ENCODE measurements at places on chromosomes 4 and X.

DNA sequence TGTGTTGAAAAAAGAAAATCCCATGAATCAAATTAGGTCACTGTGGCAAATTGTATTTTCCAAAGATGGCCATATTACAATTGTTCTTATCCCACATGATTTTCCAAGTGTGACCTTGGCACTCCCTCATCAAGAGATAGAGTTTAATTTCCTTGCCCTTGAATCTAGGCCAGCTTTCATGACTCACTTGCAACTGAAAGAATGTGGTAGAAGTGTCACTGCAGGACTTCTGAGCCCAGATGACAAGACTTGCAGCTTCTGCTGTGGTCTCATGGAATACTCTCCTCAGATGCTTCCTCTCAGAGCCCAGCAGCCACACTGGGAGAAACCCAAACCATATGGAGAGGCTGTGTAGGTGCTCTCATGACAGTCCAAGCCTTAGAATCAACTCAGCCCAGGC, 139.0 kb downstream of the ADAMTS3 start:
- no peak for DNase-seq

DNA sequence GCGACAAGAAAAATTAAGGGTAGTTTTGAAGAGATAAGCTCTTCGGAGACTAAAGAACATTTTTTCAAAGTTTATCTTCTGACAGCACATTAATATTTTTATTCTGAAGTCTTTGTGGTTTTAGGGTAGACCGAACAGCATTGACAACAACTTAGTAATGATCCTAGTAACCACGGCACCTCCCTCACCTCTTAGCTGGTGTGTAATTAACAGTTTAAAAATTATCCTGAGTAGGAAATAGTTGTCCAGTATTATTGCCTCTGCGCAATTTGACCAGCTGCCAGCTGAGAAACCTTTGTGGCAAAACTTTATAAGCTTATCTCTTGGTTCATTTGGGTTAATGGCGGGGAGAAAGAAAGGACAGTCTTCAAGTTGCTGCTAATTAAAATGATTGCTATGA, 213.6 kb downstream of the CBLL2 start:
- DNase-seq = no peak

DNA sequence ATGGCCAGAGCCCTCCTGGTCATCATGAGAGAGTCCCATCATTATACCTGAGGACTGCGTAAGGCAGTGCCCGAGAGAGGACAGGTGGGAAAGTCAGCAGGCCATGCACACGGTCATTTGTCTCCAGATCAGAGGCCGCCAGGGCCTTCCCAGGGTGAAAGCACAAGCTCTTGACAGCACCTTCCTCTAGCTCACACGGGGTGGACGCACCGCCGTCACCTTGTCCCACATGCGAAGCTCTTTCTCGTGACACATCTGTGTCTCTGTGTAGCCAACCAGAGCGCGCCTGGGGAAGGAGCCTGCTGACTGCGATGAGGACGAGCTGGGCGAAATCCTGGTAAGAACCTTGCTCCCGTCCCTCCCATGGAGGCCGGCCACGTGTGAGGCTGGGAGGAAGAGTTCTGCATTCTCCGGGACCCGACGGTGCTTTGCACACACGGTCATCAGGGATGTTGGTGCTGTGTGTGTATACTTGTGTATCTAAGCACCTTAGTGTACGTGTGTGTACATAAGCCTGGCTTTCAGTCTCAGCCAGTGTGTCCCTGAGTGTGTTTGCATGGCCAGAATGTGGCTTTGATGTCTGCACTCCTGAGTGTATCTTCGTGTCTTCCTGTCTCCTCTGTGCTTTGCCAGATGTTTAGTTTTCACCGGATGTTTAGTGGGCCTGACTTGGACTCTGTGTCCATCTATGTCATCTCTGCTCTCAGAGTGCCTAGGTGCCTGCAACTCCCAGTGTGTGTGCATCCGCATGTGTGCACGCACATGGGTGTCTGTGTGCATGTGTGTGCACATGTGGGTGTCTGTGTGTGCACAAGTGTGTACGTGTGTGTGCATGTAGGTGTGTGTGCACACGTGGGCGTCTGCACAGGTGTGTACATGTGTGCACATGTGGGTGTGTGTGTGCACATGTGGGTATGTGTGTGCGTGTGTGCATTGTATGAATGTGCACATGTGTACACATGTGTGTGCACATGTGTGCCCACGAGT, 15.1 kb downstream of the ATP5ME start:
- no peak for DNase-seq

DNA sequence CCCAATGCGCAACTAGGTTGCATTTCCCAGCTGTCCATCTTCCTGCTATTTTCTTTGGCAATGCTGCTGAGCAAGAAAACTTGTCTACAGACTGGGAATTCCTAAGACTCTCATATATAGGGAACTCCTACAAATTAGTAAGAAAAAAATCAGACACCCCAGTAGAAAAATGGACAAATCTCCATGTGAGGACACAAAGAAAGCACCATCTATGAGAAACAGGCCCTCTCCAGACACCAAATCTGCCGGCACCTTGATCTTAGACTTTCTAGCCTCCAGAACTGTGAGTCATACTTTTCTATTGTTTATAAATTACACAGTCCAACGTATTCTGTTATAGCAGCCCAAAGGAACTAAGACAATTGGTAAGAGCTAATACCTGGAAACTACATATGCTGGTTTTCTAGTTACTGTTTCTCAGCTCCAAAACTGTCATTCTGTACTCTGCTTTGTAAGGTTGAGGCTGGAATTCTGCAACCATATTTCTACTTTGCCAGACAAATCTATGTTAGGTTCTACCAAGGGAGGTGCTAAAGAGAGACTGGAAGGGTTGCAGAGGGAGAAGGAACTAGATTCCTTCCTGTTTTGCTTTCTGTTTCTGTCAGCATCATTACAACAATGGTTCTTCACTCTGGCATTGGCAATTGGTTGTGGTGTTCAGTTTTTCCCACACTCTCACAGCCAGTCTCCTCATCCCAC, 35.7 kb upstream of the FAM241A start:
- DNase-seq = no peak

DNA sequence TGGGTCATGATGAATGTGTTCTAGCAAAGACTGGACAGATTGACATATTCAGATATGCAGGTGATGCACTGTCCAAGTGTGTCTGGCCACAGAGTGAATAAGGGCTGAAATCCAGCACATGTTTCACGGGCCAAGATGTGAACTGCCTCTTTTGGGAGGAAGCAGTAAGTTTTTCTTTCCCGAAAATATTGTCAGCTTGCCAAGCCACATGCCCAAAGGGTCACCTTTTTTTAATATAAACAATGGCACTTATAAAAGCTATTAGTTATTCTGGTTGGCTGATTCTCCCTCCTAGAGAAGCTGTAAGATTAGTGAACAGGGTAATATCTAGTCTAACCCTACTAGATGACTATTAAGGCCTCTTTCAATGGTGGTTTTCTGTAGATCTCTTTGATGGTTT, 1.5 kb upstream of the EDNRA start:
- no peak for DNase-seq

- no peak for DNase-seq
These were observed 1.4 kb upstream of the AADAT start for GRCh38 chr4:170091069-170091696.

DNA sequence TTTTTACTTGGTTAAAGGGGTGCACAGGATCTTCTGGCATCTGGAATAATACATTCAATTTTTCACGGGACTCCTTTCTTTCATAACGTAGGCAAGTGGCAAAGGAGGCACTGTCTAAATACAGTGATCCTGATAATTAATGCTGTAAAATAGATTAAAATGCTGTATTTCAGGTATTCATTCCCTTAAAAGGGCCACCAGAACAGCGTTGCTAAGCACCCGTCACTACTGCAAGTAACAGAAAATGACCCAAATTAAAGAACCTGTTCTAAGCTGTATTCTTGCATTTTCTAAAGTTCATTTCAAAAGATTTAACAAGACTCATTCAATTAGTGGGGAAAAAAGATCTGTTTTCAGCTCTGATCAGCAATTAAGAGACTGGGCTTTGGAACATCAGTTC, 208.2 kb downstream of the TENM3 start:
- DNase-seq = no peak

DNA sequence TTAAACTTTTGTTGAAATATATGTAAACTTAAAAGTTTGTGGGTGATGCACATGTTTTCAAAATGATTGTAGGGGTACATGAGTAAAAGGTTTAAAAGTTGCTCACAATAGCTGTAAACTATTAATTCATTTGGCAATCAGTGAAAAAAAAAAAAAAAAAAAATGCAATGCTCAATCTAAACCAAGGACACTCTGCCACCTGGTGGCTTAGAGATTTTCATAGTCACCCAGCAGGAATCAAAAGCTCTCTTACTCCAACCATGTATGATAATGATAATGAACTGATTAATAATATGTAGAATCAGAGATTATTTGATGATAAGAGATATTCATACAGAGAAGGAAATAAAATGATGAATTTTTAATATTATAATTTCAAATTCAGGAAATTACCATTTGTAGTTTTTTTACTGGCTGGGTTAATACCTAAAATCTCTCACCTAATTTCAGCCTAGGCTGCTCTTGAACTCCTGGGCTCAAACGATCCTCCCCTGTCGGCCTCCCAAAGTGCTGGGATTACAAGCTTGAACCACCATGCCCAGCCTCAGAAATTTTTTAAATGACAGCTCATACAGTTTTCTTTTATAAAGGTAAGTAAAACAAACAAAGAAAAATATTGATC, 46.9 kb upstream of the SLC25A4 start:
- peak; percentile 34 for DNase-seq

GRCh38 chr4:71229477-71230270, 109.1 kb upstream of the SLC4A4 start:
- DNase-seq = peak; percentile 7

- DNase-seq = no peak
These were observed 1993.8 kb downstream of the ARAP2 start for GRCh38 chr4:34250562-34250961.

DNA sequence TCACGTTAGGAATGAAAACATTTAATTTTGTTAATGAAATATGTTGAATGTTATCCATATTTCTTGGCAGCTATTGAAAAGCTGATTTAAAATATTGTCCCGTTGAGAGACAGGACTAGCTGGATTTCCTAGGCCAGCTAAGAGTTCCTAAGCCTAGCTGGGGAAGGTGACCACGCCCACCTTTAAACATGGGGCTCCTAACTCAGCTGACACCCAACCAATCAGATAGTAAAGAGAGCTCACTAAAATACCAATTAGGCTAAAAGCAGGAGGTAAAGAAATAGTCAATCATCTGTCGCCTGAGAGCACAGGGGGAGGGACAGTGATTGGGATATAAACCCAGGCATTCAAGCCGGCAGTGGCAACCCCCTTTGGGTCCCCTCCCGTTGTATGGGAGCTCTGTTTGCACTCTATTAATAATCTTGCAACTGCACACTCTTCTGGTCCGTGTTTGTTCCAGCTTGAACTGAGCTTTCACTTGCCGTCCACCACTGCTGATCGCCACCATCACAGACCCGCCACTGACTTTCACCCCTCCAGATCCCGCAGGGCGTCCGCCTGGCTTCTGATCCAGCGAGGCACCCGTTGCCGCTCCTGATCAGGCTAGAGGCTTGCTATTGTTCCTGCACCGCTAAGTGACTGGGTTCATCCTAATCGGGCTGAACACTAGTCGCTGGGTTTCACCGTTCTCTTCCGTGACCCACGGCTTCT, 308.9 kb downstream of the GLUD2 start:
- DNase-seq = no peak

DNA sequence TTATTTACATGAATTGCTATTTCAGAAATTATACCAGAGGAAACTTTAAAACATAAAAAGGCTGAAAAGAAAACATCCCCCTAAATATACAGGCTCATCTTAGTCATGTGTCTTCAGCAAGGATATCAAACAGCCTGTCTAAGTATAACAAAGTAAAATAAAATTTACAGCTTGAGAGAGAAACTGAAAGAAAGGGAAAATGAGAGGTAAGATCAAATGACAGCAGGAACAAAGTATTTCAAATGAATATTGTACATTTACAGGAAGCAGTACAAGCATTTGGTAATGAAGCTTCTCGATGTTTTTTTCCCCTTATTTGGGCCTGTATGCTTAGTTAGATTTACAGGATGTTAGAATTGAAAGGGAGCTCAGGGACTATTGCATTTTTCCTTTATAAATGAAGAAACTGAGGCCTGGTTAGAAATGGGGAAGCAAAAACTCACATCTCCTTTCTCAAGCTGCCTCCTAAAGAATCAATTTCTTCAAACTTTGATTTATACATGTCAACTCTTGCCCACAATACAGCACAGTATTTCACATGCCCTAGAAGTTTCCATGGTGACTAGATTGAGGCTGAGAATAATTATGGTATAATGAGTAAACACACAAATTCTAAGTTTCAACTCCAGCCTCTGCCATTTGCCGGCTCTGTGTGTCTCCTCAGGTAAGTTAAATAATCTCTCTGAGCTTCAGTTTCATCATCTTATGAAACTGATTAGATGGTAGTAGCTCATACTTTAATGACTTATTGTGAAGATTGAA, 29.3 kb downstream of the DAPP1 start:
- no peak for DNase-seq

DNA sequence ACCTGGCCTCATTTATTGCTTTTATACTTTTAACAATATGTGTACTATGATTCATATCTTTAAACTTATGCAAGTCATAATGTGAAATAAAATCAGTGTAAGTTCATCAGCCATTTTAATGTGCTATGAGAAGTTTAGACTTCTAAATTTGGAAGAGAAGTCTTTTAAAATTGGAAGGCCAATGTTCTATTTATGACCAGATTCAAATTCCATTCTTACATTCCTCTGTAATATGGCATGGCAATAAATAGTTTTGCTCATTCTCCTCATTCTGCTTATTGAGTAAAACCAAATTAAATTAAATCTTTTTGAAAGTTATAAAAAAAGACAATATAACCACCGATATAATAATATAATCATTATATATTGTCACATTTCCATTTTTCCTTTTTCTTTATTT, 126.2 kb downstream of the SORBS2 start:
- DNase-seq = no peak

GRCh38 chr4:54659313-54659712, 1.6 kb downstream of the KIT start:
- no peak for DNase-seq

GRCh38 chr4:176009254-176009653, 56.4 kb upstream of the WDR17 start:
- no peak for DNase-seq

DNA sequence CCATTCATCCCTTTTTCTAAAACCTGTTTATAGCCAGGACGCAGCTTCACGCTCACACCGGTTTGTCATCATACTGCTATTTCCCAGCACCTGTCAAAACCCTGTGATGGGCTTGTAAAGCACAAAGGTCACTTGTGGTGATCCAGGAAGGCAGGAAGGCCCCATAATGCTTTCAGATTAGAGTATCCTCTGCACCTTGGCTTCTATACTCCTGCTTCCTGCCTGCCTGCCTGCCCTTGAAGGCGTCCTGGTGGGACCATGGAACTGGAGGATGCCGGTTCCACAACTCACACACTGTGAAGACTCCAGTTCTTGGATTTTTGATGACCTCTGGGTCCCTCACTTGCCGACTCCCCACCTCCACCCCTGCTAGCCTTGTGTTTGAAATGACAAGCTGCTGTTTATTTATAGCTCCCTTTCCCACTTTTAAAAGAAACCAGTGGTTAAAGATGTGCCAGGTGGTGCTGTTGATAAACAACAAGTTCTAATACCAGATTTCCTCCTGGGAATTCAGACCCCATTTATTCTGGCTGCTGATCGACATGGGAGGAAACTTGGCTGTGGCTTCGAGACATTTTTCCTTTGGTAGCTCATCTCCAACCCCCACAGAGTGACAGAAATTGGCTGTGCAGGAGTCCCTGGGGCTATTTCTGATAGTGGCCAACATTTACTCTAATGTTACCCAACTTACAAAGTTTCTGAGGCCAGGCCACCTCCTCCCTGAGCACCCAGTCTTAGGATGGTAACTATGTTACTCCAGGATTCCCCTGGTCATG, 211.5 kb downstream of the KDR start:
- DNase-seq = no peak

Data from HCT116 (cell line).